ENCODE measurements at places on chromosomes 12 and 14.

- DNase-seq: no peak
Observed at GRCh38 chr12:14885718-14886221, at the start of gene MGP. MGP (minus strand) TSS chr12:14885854; CDS start chr12:14885791, 63 bp downstream.

GRCh38 chr12:56661979-56662638, 16.3 kb upstream of the ATP5F1B start:
- DNase-seq: no peak

DNA sequence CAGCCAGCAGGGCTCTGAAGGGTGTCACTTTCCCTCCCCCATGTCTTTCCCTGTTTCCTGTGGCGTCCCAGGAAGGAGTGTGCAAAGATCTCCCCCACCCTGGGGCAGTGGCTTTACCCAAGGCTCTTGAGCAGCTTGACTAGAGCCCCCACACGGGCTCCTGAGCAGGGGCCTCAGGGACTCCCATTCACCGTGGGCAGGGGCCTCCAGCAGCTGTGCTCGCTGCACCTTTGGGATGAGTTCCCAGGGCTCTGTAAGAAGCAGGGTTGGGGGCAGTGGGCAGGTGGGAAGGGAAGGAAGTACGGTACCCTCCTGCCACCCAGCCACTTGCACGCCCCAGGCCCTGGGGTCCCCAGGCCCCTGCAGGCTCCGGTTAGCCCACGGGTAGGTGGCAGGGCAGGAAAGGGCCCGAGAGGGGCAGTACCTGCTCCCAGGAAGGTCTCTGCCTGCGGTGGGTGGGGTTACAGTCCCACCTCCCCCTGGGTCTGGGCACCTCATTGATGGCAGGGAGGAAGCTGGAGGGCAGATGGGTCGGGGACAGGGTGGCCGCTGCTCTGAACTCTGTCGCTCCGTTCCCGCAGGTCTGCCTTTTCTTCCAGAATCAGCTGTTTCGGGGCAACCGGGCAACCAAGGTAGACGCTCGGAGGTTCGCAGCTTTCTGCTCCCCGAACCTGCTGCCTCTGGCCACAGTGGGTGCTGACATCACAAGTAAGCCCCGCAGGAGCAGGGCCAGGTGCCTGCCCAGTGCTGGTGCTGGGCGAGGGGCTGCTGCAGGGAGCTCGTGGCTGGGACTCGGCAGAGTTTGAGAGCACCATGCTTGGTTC, 13.0 kb downstream of the ASPG start:
- DNase-seq: no peak

DNA sequence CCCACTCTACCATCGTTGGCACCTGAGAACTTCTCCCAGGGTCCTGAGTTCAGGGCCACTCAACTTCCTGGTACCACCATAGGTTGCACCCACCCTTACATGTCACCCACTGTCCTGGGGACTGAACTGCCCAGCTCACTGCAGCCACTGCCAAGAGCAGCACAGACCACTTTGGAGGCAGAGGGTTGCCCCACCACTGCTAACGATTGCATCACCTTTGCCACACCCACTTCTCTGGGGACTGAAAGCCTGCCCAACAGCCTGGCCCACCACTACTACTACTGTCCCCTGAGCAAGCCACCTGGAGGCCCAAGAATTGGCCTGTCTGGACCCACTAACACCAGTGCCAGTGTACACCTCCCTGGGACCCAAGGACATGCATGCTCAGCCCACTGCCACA, 27.6 kb downstream of the CACNA2D4 start:
- no peak for DNase-seq

DNA sequence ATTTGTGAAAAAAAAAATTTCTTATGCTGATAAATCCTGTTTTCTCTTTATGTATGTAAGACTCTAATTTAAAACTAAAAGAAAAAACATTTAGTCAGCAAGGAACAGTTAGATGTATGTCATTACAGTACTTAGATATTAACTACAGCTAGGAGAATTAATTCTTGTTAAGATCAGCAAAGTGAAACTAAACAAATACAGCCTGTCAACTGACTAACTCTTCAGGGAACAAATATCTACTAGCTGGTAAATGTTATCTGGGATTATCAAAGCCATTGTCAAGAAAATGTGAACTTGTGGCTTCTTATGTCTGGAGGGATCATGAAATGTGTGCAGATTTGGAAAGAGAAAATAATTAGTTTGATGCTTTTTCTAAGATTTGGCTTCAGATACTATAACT, 27.5 kb downstream of the MGAT4C start:
- DNase-seq: no peak
